Activated CD8-positive, alpha-beta memory T cell treated with anti-CD3 and anti-CD28 coated beads, Interleukin-2, amount 10 ng/mL, durations not matched to agents 7 days and 5 days (primary cell): ENCODE measurements at places on chromosomes 2 and 18. TPM values are rescaled to one million over a fixed set of nuclear protein-coding genes. Genes with fewer than 3 reads are reported as not detected.

Gene SCRN3
- 20.9 TPM for total RNA-seq

Gene TMEM247
- total RNA-seq: not detected

Gene RRM2
- total RNA-seq: 506 TPM

Gene GPR35
- 35.4 TPM for total RNA-seq

Gene SLC23A3
- 3.2 TPM for total RNA-seq

Gene FMNL2
- total RNA-seq: 0.56 TPM

Gene COL3A1
- not detected for total RNA-seq

Gene SERPINB4
- total RNA-seq: not detected

Gene FKBP7
- 4.1 TPM for total RNA-seq

Gene CIB4
- total RNA-seq: not detected

Gene SLC35G4
- total RNA-seq: not detected

Gene GDF7
- total RNA-seq: not detected

Gene POMC
- 4.6 TPM for total RNA-seq

Gene RAB27B
- total RNA-seq: 3.5 TPM

Gene FAM110C
- 2.1 TPM for total RNA-seq

Gene ADD2
- total RNA-seq: 0.45 TPM
